Ureter (tissue), 1 donor: ENCODE measurements at places on chromosomes 13 and 19. TPM values are rescaled to one million over a fixed set of nuclear protein-coding genes. Genes with fewer than 3 reads are reported as not detected.

DNA sequence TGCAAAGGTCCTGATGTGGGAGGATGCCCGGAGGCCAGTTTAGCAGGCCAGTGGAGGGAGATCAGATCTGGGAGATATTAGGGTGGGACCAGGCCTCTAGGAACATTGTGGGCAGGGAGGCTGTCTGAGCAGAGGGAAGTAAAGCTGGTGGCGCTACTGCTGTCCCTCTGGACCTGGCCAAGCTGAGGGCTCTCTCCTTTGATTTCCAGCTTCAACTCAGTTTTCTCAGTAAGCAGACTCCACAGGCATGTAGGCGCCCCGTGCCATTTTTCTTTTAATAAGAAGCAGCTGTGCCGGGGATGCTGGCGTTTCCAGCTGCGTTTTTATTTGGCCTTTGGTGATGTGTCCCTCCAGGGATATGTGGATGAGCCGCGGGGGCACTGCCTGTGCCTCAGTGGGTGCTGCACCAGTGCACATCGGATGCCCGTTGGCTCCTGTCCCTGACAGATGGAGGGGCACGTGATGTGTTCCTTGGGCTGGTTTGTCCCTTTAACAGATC lies 6.7 kb downstream of the DNM2 start:
- no peak for DNase-seq

DNA sequence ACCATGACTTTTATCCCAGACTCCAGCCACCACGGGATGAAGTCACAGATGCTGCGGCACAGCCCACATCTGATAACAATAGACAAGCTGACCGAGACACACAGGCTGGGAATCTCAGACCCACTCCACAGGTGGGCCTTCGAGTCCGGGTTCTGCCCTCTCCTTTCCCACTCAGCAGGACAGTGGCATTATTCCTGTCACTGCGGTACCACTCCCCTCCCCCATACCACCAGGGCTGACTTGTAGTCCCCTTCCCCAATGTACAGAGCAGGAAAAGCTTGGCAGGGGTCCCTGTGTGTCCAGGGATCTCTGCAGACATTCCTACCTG lies 179 bp upstream of the AMER2 start:
- peak; percentile 20 for DNase-seq

DNA sequence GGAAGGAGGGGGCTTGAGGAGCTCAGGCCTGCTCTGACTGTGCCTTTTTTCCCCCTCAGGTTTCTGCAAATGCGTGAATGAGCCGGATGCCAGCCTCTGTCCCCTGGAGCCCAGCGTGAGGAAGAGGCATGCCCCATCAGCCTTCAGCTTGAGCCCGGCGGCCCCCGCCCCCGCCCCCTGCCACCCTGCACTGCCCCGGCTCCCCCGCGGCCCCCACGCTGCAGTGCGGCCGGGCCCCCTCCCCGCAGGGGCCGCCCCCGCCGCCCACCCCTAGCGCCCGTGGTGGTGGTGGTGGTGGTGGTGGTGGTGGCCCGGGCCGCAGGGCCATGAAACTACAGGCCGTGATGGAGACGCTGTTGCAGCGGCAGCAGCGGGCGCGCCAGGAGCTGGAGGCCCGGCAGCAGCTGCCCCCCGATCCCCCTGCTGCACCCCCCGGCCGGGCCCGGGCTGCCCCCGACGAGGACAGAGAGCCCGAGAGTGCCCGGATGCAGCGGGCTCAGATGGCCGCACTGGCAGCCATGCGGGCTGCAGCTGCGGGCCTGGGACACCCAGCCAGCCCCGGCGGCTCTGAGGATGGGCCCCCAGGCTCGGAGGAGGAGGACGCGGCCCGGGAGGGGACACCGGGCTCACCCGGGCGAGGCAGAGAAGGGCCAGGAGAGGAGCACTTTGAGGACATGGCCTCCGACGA lies 3.5 kb downstream of the ARID3A start:
- no peak for DNase-seq

DNA sequence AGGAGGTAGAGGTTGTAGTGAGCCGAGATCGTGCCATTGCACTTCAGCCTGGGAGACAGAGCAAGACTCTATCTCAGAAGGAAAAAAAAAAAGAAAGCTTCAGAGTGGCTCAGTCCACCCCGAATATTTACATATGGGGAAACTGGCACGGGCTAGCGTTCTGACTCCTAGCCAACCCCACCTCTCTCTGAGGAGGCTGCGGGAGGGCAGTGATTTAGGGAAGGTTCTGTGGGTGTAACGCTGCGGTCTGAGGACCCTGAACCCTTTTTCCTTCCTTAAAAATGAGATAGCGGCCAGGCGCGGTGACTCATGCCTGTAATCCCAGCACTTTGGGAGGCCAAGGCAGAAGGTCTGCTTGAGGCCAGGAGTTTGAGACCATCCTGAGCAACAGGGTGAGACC lies 5.0 kb downstream of the LRRC25 start:
- DNase-seq: no peak

DNA sequence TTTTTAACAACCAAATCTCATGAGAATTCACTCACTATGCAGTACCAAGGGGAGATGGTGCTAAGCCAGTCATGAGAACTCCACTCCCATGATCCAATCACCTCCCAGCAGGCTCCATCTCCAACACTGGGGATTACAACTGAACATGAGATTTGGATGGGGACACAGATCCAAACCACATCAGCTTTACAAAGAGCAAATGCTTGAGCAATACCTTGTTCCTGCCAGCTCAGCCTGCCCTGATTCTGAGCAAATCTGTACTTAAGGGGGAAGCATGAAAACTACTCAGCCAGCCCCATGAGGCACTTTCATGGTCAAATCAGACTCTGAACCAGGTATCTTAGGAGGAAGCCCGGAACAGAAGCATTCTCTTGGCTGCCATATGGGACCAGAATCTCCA lies 259.9 kb downstream of the TBC1D4 start:
- DNase-seq: no peak

DNA sequence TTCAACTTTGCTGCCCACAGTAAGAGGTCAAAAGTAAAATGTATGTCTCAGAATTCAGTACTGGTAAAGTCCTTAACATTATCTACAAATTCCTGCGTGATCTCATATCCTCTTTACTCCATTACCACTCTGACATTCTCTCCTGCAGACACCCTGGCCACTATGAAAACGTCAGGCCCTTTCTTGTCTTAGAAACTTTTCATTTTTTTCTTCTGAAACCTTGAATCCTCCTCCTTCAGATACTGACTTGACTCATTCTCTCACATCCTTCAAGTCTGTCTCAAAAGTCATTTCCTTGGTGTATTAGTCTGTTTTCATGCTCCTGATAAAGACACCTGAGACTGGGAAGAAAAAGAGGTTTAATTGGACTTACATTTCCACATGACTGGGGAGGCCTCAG lies 262.3 kb downstream of the POU4F1 start:
- DNase-seq: no peak

GRCh38 chr19:15468675-15469512 lies 4.5 kb upstream of the RASAL3 start:
- no peak for DNase-seq

DNA sequence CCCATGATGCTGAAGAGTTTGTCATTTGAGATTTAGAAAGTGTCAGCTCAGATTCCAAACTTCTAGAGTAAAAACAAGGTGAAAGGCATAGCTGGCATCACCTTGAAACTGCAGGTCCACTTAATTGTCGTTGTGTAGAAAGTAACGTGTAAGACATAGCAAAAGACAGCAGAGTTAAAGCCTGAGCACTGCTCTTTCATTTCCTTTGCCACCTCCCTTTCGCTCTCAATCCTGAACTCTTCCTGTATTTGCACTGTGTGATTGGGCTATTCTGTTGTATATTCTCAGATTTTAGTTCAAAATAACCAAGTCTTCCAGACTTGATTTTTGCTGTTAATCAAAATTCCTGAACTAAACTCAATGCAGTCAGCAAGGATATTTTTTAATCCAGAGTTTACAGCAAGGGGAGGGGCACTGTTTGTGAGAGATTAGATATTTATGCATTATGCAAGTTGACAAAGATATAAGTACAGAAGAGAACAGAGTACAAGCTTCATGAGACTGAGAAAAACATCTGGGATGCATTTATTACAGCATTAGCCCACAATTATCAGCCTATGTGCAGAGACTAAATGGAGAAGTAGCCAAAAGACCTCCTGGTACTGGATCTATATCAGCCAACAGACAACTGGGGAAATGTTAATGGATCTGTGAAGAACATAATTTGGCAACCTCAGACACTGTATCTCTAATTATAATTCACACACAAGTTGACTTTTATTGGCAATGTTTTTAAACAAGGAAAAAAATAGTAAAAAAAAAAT lies 328.6 kb downstream of the SUCLA2 start:
- DNase-seq: no peak

GRCh38 chr13:36454987-36455386 lies 22.7 kb downstream of the CCNA1 start:
- DNase-seq: no peak

- DNase-seq: no peak
These were observed 90.4 kb downstream of the TBC1D4 start for GRCh38 chr13:75391432-75392100.

GRCh38 chr19:55383279-55384130 lies 587 bp downstream of the TMEM238 start:
- peak; percentile 68 for DNase-seq

DNA sequence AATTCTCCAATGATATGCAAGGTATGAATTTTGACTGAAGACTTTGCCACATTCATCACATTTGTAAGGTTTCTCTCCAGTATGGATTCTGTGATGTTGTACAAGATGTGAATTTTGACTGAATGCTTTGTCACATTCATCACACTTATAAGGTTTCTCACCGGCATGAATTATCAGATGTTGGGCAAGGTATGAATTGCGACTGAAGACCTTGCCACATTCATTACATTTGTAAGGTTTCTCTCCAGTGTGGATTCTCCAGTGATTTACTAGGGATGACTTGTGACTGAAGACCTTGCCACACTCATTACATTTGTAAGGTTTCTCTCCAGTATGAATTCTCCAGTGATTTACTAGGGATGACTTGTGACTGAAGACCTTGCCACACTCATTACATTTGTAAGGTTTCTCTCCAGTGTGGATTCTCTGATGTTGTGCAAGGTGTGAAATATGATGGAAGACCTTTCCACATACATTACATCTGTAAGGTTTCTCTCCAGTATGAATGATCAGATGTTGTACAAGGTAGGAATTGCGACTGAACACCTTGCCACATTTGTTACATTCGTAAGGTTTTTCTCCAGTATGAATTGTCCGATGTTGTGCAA lies 24.8 kb downstream of the ZNF83 start:
- DNase-seq: no peak

GRCh38 chr13:76512721-76513145 lies 373.5 kb downstream of the KCTD12 start:
- DNase-seq: no peak

DNA sequence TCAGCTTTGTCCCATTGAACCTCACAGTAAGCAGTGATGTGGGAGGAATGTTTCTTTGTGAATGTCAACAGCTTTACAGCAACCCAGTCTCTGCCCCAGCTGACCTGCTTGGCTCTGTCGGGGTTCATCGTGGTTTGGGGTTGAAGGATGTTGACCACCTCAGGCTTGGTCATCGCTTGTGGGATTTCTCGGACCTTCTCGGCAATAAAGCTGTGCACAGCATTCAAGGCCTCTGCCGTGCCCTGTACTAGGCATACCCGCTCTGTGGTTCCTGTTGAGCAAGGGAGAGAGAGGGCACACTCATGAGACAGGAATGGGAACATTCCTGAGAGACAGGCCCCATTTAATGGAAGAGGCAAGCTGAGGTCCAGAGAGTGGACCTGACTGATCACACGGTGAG lies 20.0 kb downstream of the NOVA2 start:
- DNase-seq: no peak

DNA sequence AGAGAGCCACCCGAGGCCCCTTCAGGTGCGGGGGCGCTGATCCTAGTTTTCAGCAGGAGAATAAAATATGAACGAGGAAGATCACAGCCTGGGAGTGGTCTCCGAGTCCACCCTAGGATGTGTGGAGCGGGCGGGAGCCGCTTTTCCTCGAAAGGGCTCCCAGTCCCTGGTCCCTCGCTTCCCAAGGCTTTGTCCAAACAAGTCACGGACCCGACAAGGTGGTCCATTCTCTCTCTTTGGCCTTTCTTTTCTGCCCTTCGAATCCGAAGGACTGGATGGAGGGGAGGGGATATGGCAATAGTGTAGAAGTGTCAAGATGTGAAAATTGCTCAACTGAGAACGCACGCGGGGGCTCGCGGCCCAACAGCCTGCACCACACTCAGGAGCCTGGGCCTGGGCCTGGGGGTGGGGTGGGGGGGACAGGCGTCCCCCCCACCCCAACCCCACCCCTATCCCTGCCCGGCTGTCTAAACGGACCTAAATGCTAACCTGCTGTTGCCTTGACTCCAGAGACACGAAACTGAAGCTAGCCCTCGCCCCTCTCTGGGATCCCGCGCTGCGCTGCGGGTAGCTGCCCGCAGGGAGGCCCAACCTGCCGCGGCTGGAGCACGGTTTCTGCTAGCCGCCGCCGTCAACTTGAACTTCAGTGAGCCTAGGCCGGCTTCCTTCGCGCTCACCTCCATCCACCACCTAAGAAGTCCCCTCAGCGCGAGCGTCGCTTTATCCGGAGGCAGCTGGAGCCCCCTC lies 7.1 kb downstream of the ZIC2 start:
- no peak for DNase-seq

- peak; percentile 39 for DNase-seq
These were observed 23.0 kb upstream of the TFDP1 start for GRCh38 chr13:113561417-113562084.

DNA sequence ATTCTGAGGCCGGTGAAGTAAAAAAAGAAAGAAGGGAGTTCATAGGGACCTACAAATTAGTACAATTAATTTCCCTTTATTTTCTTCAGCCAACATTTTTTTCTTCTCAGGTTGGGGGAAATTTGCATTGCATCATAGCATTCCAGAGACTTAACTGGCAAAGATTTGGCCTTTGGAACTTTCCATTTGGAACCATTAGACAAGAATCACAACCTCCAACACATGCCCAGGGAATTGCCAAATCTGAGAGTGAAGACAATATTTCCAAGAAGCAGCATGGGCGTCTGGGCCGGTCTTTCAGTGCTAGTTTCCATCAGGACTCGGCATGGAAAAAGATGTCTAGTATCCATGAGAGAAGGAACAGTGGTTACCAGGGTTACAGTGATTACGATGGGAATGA lies 6.4 kb upstream of the ERCC5 start:
- DNase-seq: no peak

ZNF599 gene
- 7.3 TPM for total RNA-seq

KIR2DL4 gene
- 0.39 TPM for total RNA-seq

CNFN gene
- 5.3 TPM for total RNA-seq

ZSCAN18 gene
- total RNA-seq: 109 TPM

MEX3D gene
- 21.7 TPM for total RNA-seq

FAM124A gene
- 5.0 TPM for total RNA-seq

EID2B gene
- 2.4 TPM for total RNA-seq

PROSER3 gene
- 51.1 TPM for total RNA-seq

PEAK3 gene
- total RNA-seq: 0.99 TPM

KRTDAP gene
- total RNA-seq: not detected

CPT1C gene
- 3.1 TPM for total RNA-seq
